ENCODE measurements at places on chromosomes 7 and 10. TPM values are rescaled to one million over a fixed set of nuclear protein-coding genes. Genes with fewer than 3 reads are reported as not detected.

- H3K36me3 ChIP-seq = no peaks in the 10 kb centered on the region
- no peak overlapping the region for H3K27ac ChIP-seq
- DNase-seq = no peak
- no peak overlapping the region for H3K4me3 ChIP-seq
Measured at GRCh38 chr10:120616311-120616911, 159.4 kb downstream of the PLPP4 start.

DEPP1 gene
- total RNA-seq = 12.2 TPM

- H3K27me3 ChIP-seq = no peaks in the 10 kb centered on the region
- DNase-seq = no peak
- H3K36me3 ChIP-seq = no peaks in the 10 kb centered on the region
Measured at GRCh38 chr10:56902554-56902953, 541.5 kb upstream of the ZWINT start.

GRCh38 chr7:157158400-157158799, 19.7 kb downstream of the UBE3C start:
- no peak for DNase-seq
- no peak overlapping the region for H3K4me3 ChIP-seq
- no peaks in the 10 kb centered on the region for H3K27me3 ChIP-seq
- no peak overlapping the region for H3K27ac ChIP-seq

LIPF gene
- total RNA-seq = 0.14 TPM

All from thymus (tissue), 14 donors.